ENCODE measurements at places on chromosomes 5 and 9.
A peak's percentile ranks its signal among the peaks of the same experiment; 100 is the strongest.

DNA sequence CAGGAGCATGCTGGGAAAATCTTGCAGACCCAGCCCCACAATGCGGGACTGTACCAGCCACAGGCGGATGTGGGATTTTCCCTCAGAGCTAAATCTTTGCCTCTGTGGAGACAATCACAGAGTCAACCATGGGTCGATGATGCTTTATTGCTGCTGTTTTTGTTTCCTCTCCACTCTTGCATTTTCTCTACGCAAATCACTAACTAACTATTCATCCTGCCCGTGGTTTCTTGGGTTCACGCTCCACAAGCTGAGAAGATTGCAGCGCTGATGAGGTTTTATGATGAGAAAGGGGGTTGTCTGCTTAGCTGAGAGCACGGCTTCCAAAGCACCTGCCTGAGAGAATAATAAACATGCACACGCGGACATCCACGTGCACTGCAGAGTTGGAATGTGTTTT is 500.2 kb upstream of the ADAMTS16 start:
- no peak for DNase-seq

DNA sequence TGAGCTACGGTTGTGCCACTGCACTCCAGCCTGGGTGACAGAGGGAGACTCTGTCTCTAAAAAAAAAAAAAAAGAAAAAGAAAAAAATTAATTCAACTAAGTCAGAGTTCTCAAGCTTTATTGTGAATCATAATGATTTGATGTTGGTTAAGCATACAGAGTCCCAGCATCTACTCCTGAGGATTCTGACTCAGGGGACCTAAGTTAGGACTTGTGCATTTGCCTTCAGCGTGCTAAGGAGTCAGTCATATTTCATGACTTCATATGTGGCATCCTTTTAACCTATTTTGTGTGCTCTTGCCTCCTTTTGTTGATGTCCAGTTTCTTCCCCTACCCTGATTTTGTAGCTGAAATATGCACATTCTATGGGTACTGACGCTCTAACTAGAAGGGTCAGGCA is 2.9 kb downstream of the MYOZ3 start:
- no peak for DNase-seq

- no peak for DNase-seq
These were observed 28.0 kb downstream of the DNAI1 start for GRCh38 chr9:34486572-34486971.

- no peak for DNase-seq
These were observed 81.4 kb downstream of the GABBR2 start for GRCh38 chr9:98627296-98627695.

- no peak for DNase-seq
These were observed 71.3 kb upstream of the PPP1R2B start for GRCh38 chr5:156778752-156779151.

- peak; percentile 28 for DNase-seq
These were observed 16.7 kb upstream of the MTMR12 start for GRCh38 chr5:32329395-32329834.

GRCh38 chr5:91499943-91500531 is 116.9 kb upstream of the ARRDC3 start:
- DNase-seq: no peak

DNA sequence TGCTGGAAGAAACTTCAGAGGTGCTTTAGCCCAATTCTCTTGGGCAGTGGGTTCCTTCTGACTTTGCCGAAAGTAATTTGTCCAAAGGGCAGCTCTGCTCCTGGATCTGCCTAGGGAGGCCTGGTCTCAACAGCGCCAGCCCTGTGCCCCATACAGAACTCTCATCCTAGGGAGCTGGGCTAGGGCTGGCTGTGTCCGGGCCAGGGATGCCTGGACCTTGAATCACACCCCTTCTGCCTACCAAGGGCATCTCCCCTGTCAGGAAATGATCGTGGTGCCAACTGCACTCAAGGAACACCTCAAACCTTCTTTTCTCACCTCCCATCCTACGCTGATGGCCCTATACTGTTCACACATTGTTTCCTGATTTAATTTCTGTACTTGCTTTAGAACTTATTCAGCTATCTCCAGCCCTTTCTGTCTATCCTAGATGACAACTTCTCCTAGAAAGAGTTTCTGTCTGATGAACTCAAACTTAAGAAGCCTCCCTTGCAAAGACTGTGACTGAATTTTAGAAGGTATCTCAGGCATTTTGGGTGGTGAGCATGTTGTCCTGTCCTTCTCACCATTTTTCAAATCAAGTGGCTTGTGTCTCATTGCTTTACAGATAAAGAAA is 37.4 kb upstream of the NFIB start:
- DNase-seq: no peak

DNA sequence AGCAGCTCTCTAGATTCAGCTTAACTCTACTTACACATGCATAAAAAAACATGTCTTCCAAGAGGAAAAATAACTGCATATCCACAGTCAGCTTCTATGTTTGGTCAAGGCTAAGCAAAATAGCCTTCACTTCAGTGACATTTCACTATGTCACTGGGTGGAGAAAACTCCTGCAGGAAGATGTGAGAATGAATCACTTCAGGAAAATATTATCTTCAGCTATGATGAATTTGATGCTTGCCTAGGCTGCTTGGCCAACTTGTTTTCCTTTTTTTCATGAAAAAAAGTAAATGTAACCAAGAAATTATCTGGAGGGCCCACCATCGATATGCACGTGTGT is 143.0 kb upstream of the ZNF608 start:
- DNase-seq: no peak

DNA sequence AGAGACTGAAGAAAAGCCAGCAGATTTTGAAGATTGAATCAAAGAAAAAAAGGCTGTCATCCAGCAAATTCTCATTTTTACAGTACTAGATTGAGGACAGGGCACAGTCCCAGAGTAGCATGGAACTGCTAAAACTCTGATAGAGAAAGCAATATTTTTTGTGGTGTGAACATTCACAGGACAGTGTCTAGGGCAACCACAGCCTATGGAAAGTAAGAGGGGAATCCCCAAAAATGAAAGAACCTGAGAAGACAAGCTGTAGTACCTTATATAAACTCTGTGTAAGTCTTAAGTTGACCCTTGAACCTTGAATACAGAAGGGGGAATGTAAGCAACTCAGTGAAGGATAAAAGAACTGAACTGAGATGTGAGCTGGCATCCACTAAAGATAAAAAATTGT is 540.3 kb downstream of the HINT1 start:
- DNase-seq: no peak

GRCh38 chr5:54670281-54670680 is 152.7 kb downstream of the SNX18 start:
- no peak for DNase-seq

DNA sequence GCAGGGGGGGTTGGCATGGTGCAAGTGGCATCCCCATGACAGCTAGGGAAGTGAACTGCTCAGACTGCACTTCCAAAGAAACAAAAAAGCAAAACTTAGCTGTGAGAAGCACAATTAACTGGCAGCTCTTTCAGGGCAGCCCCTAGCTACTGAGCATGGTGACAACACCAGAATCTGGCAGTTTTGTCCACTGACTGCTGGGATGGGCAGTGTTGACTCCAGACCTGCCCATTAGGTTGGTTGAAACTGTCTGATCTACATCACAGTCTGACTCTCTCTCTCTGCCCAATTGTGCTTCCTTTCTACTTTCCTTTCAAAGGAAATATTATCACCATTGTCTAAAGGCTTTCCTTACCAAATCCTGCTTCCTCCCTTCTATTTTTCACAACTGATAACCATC is 12.5 kb upstream of the RAD23B start:
- DNase-seq: no peak

DNA sequence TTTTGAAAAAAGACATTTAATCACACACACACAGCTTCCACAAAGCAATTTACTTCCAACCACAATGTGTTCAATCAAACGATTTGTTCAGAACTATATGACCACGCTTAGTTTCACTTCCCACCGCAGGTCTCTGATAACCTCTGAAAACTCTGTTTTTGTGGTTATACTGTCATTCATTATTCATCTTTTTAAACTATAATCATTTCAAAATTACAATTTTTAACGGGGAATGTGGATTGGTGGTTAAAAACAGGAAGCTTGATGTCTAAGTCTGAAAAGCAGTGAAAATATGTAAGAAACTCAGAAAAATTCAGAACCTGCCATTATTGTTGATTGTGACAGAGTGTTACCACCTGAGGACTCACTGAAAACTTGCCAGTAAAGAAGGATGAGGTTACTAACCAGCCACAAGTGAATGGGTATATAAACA is 12.7 kb upstream of the TMEM174 start:
- peak; percentile 61 for DNase-seq

DNA sequence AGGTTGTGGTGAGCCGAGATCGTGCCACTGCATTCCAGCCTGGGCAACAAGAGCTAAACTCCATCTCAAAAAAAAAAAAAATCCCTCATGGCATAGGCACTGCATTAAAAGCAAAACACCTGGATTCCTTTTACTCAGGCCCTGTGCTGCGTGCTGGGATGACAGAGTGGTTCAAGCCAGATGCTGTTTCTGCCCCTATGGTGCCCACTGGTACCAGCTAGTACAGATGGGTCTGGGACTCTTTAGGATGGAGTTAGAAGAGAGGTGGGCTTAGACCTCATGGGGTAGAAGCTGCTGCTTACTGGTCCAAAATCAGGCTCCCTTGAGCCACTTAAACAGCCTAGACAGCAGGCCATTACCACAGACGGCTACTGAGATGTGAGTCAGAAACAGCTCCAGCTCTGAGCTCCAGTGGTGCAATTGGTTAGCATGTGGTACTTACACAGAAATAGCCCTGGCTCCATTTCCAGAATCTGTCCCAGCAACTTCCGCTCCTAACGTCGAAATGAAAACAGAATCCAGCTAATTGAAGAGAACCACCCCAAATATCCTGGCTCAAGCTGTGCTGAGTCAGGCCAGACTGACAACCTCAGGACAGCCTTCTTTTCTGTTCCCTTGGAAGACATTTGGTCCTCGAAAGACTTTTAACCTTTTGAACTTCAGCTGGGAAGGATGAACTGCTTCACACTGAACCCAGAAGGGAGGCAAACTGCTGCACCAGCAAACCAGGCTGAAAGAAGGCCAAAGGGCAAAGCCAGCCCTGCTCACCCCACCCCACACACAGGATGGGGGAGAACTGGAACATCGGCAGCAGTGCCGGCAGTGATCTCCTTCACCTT is 15.5 kb downstream of the C5orf15 start:
- no peak for DNase-seq

DNA sequence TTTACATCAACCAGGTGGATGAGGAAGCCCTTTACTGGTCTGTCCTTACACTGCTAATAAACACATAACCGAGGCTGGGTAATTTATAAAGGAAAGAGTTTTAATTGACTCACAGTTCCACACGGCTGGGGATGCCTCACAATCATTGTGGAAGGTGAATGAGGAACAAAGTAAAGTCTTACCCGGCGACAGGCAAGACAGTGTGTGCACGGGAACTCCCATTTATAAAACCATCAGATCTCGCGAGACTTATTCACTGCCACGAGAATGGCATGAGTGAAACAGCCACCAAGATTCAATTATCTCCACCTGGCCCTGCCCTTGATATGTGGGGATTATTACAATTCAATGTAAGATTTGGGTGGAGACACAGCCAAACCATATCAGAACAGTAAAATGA is 67.3 kb upstream of the GRAMD2B start:
- DNase-seq: no peak

- DNase-seq: no peak
These were observed 213.9 kb upstream of the FBXL7 start for GRCh38 chr5:15285901-15286583.

DNA sequence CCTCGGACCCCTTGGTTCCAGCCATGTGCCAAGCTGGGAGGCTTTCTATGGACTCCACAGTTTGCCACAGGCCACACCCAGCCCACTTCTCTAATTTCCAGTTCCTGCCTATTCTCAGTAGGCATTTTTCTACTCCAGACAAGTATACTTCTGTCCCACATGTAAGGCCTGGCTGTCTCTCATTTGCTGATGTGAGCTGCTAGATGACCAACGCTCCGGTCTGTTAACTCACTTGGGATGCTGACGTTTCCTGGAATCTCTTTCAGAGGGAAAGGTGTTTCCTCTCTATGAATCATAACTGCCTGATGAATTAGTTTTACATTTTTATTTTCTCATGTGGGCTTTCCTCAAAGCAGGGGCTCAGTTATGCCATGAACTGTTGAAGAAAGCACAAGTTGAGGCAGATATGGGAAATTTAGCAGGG is 36.3 kb downstream of the ERGIC1 start:
- no peak for DNase-seq

GRCh38 chr9:108579757-108580439 is 275.9 kb downstream of the ACTL7B start:
- DNase-seq: no peak

GRCh38 chr9:124347206-124347967 is 67.9 kb downstream of the PSMB7 start:
- DNase-seq: no peak

DNA sequence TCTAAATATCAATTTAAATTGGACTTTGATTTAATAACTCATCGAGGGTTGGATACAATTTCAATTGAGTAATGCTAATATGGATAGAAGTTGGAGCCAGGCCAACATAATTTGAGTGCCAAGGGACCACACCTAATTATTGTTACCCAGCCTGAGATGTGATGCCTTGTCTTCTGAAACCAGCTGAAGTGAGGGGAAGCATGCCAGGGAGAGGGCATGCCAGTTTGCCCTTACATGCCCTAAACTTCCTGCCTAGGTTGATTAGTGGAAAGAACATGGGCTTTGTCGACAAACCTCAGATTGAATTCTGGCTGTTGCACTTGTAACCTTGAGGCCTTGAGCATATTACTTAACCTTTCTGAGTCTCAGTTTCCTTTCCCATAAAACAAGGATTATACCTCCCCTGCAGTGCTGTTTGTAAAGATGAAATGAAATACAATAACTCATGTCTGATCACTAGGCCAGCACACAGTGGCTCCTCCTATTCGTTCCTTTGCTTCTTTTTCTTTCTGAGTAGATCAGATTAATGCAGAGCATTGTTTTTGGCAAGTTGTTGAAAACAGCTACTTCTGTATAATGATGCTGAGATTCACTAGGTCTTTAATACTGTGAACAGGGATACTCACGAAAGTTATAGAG is 412.8 kb downstream of the TLE4 start:
- DNase-seq: no peak

DNA sequence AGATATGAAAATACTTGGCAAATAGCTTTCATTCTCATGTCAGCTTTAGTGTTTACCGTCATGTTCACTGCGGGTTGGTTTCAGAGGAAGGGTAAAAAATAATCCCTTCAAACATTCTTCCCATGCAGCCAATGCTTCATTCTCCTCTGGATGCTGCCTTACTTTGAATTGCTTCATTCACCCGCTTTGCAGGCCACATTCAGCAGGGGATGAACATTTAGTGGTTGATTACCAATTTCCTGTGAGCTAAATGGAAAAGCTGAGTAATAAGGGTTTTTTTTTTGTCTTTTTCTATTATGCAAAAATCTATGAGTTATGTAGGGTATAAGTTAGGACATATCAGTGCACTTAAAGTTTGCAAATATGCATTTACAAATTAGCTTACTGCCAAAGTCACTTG is 96.3 kb upstream of the MEF2C start:
- no peak for DNase-seq

GRCh38 chr5:174527916-174528540 is 196.4 kb upstream of the MSX2 start:
- no peak for DNase-seq

Measured in stimulated activated CD4-positive, alpha-beta T cell treated with anti-CD3 and anti-CD28 coated beads, TNF-alpha, amount 100 ng/mL, for 24 hours (primary cell).